Sciatic nerve (tissue), 2 donors: ENCODE measurements at places on chromosomes 2 and 18. TPM values are rescaled to one million over a fixed set of nuclear protein-coding genes. Genes with fewer than 3 reads are reported as not detected.

DNA sequence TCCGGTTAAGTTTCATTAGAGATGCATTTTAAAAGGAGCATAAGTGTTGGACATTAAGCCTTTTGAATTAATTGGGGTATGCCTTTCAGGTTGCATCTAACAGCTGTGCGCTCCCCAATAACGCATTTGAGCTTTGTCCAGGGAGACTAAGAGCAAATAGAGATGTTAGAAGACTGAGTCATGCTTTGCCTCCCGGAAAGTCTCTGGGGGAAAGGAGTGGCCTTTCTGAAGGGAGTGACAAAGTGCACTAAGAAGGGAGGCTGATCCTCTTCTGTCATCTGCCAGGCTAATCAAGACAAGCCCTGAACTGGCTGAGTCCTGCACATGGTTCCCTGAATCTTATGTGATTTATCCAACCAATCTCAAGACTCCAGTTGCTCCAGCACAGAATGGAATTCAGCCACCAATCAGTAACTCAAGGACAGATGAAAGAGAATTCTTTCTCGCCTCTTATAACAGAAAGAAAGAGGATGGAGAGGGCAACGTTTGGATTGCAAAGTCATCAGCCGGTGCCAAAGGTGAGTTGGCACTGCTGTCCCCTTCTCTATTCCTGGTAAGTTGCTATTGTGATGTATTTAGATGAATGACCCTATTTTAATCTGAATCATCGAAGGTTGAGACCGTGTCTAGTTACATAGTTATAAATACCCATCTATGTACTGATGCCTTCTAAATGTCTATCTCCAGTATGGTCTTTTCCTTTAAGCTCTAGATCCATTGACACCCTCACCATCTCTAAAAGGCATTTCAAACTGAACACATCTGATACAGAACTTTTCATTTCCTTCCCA lies 12.1 kb downstream of the TTL start:
- no peak for DNase-seq

DNA sequence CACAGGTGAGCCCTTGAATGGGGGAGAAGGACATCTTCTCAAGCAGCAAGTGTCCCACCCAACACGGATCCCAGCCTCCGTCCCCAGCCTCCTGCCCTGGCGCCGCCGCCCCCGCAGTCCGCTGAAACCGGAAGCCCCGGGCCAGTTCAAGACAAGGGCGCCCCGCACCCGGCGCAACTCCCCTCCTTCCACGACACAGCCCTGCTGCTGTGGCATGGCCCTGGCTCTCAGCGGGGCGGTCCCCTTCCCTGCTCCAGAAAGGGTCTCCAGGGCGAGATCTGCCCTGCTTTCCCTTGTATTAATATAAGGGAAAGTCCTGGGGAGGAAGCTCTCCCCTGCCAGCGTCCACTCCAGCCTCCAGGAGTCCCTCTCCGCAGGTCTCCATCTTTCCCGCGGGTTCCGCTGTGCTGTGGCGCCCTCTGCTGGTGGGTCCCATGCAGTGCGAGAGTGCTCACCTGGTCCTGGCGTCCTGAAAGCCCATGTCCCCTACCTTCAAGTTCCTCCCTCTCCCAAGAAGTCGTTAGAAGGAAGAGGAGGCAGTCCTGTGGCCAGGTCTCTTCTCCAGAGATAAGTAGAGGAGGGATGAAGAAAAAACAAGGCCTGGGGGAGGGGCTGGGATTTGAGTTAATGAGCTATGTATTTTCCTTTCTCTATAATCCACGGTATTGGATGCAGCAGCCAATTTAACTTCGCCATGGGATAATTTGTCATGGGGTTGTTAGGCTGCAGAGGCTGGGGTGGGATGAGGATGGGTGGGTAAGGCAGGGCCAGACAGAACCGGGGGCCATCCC lies 176.0 kb downstream of the SMAD2 start:
- no peak for DNase-seq

DNA sequence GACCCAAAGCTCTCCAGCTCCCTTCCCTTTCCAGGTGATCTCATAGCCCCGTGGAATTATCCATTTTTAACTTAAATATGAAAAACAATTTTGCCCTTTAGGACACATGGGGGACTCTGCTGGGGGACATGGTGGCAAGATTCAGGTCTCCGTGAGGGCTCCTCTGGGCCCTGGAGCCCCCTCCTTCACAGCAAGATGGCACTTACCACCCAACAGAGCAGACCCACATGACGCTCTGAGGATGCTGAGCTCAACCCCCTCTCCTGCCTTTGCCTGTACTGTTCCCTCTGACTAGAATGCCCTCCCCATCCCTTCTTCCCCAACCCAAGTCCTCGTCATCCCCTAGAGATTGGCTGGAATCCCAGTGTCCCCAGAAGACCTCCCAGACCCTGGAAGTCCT lies 17.2 kb downstream of the TEX51 start:
- no peak for DNase-seq

DNA sequence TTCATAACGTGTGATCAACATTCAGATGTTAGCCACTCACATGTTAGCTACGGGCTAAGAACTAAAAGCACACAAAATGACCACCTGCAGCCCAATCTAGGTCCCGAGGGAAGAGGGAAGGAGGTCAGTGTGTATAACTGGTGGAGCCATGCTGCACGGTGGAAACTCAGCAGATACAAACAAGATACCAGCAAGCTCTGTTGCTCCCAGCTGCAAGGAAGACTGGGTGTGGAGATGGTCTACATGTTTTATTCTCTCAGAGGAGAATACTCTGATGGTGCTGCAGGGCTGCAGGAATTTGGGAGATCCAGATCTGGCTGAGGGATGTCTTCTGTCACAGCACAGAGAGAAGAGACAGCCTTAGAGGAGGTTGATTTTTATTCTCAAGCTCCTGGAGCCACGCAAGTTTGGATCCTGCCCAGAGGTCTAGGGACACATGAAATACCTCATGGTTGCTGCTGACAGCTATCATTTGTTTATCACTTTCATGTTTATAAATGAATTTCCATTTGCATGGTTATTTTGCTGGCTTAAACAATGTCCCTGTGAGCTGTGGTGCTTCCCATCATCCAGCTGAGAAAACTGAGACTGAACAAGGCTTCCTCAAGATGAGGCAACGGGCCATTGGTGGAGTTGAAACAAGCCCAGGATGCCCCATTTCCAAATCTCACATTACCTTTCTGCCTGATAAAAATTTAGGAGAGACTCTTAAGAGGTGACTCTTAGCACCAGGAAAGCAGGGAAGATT lies 30.9 kb downstream of the RNF144A start:
- no peak for DNase-seq

EVX2 gene
- total RNA-seq = not detected

ZNF516 gene
- total RNA-seq = 53.5 TPM

DNA sequence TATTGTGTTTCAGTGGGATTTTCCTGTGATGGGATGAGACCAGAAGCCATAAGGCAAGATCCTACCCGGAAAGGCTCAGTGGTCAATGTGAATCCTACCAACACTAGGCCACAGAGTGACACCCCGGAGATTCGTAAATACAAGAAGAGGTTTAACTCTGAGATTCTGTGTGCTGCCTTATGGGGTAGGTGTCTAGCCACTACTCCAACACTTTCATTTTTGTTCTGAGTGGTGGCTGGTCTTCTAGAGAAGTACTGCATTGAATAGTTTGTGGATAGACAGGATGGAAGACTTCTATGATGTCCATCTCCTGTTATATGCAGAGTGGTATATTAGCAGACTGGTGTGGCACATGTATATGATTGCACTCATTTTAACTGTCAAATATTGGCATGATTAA lies 117.7 kb upstream of the IL1R2 start:
- DNase-seq = no peak

UPP2 gene
- total RNA-seq = not detected
